ENCODE measurements at places on chromosomes 7 and 10. TPM values are rescaled to one million over a fixed set of nuclear protein-coding genes. Genes with fewer than 3 reads are reported as not detected.
A peak's percentile ranks its signal among the peaks of the same experiment; 100 is the strongest.

- peaks cover 9% of the 10 kb centered on the region for H3K4me1 ChIP-seq
- H3K27me3 ChIP-seq: no peaks in the 10 kb centered on the region
- H3K27ac ChIP-seq: no peak overlapping the region
- peak; percentile 14 for DNase-seq
- H3K4me3 ChIP-seq: no peak overlapping the region
- H3K36me3 ChIP-seq: no peaks in the 10 kb centered on the region
Observed at GRCh38 chr7:299628-300027, 9.7 kb downstream of the FOXL3 start.

GRCh38 chr7:100785878-100786277, 41.4 kb downstream of the EPHB4 start:
- no peak for DNase-seq
- H3K4me1 ChIP-seq: no peaks in the 10 kb centered on the region
- no peaks in the 10 kb centered on the region for H3K27me3 ChIP-seq
- H3K4me3 ChIP-seq: no peak overlapping the region
- no peaks in the 10 kb centered on the region for H3K36me3 ChIP-seq

GRCh38 chr10:100930368-100930767, 17.6 kb downstream of the SLF2 start:
- H3K36me3 ChIP-seq: peaks cover 54% of the 10 kb centered on the region
- no peak overlapping the region for H3K4me3 ChIP-seq
- no peak overlapping the region for H3K27ac ChIP-seq
- no peaks in the 10 kb centered on the region for H3K27me3 ChIP-seq
- no peak for DNase-seq
- no peaks in the 10 kb centered on the region for H3K4me1 ChIP-seq

DNA sequence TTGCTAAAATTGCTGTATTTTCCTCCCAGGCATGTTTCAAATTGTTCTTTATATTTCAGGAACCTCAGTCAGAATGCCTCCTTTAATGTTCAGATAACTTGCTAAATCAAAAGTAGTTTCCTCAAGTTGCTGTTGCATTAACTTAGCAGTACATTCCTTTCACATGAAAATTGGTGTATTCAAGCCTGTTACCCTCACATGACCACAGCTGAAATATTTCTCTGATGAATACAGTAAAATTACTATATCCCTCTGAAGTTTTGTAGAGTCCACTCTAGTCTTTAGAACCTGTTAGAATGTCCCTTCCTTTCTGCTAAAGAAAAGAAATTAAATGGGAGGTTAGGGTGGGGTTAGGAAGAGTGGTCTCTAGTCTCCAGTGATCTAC, 24.5 kb upstream of the C1GALT1 start:
- no peaks in the 10 kb centered on the region for H3K27me3 ChIP-seq
- no peak overlapping the region for H3K27ac ChIP-seq
- no peak overlapping the region for H3K4me3 ChIP-seq
- H3K36me3 ChIP-seq: no peaks in the 10 kb centered on the region
- DNase-seq: no peak
- H3K4me1 ChIP-seq: peaks cover 5% of the 10 kb centered on the region

DNA sequence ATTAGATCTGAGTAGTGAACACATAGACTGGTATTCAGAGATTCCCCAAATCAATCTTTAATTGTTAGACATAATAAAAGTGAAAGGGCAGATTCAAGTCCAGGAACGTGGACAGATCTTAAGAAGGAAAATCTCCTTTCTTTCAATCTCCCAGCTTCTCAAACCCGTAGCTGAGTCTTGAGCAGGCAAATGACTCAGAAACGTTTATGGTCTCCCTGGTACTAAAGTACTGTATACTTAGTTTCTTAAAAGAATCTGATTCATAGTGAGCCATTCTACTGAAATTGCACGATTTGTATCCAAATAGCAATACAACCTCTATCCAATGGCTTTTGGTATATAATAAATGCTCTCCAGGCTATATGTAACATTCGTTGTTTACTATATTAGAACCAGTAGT, 140.4 kb upstream of the RHEB start:
- no peaks in the 10 kb centered on the region for H3K27me3 ChIP-seq
- no peak overlapping the region for H3K4me3 ChIP-seq
- H3K27ac ChIP-seq: no peak overlapping the region
- no peaks in the 10 kb centered on the region for H3K4me1 ChIP-seq

DNA sequence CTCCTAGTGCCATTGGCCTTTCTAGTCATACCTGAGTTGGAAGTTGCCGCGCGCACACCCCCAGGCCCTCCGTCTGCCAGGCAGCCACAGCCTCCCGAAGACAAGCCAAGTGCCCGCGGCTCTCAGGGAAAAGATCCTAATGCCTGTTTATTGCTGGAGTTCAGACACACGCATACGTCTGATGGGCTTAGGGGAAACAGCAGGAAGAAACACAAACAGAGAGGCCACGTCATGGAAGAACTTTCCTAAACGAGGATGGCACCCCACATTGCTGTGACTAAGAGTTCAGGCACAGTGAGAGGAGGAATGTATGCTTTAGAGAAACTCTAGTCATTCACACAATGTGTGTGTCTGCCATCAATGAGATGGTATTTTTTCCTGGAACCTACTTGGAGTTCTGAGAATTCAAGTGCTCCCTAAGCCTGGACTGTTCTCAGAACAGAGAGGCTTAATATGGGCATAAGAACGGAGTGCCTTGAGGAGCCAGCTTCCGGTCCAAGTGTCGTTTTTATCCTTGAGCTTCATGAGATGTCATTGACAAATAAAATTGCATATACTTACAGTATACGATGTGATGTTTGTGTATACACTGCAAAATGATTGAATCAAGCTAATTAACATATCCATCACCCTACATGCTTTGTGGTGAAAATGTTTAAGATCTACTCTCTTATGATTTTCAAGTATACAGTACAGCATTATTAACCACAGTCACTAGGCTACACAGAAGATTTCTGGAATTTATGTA, 11.6 kb upstream of the RBP3 start:
- no peak for DNase-seq
- no peak overlapping the region for H3K4me3 ChIP-seq
- H3K27me3 ChIP-seq: no peaks in the 10 kb centered on the region
- H3K27ac ChIP-seq: no peak overlapping the region
- no peaks in the 10 kb centered on the region for H3K36me3 ChIP-seq

Gene C7orf33
- not detected for total RNA-seq

DNA sequence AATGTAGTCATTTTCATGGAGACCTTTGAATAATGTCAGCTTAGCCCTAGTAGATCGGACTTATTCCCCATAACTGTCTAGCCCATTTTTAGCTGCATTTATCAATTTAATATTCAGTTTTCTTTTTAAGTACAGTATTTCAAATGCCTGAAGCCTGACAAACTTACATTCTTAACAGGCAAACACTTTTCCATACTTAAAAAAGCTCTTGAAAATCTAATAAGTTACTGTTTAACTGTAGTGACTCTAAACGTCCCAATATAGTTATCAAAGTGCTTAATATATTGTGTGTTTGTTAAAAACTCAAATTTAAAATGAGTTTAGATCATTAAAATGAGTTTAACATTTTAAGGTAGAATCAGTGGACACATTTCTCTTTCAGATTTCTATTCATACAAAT, 44.9 kb downstream of the PON1 start:
- H3K27me3 ChIP-seq: no peaks in the 10 kb centered on the region
- no peak overlapping the region for H3K27ac ChIP-seq
